ENCODE measurements at places on chromosomes 12 and 14.
A peak's percentile ranks its signal among the peaks of the same experiment; 100 is the strongest.

DNA sequence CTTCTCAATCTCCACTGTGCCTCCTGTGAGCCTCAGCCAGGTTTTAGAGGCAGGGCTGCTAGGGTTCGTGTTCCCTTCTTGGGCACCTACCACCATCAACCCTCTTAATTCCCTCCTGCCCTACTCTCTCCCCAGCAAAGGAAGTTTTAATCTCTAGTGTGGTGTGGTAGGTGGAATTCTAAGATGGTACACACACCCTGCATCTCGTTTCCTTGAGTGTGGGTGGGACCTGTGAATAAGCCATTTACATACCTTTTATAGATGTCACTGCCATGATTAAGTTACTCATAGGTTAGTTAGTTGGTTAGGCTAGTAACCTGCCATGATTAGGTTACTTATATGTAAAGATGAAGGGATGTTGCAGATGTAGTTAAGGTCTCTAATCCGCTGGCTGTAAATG lies 114.8 kb upstream of the VRK1 start:
- no peak for DNase-seq
- H3K4me1 ChIP-seq, result no peaks in the 10 kb centered on the region
- no peak overlapping the region for H3K27ac ChIP-seq

GRCh38 chr14:99749142-99749541 lies 44.1 kb upstream of the EML1 start:
- DNase-seq, result no peak
- no peak overlapping the region for H3K4me3 ChIP-seq
- H3K36me3 ChIP-seq, result no peaks in the 10 kb centered on the region
- no peak overlapping the region for H3K27ac ChIP-seq
- peaks cover 18% of the 10 kb centered on the region for H3K27me3 ChIP-seq

GRCh38 chr14:68137704-68138619 lies 318.4 kb downstream of the RAD51B start:
- H3K4me1 ChIP-seq, result peaks cover 19% of the 10 kb centered on the region
- peak overlapping the region; percentile 90 for H3K27ac ChIP-seq
- H3K36me3 ChIP-seq, result no peaks in the 10 kb centered on the region
- H3K27me3 ChIP-seq, result no peaks in the 10 kb centered on the region
- peak; percentile 82 for DNase-seq

DNA sequence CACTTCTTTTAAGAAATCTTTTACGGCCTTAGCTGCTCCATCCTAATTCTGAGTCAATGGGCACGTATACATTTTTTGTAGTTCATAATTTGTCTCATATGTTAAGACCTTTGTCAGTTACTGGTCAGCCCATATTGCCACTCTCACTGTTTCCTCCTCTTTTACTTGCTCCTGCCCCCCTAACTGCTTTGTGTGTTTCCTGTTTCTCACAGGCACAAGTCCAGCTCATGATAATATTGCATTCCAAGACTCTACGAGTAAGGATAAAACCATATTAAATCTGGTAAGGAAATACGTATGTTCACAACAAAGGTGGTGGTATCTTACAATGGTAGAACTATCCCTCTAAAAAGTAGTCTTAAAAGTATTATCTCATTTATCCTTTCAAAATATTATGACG lies 111.7 kb downstream of the DNAI7 start:
- no peaks in the 10 kb centered on the region for H3K36me3 ChIP-seq
- no peak overlapping the region for H3K27ac ChIP-seq
- no peaks in the 10 kb centered on the region for H3K27me3 ChIP-seq
- H3K4me3 ChIP-seq, result no peak overlapping the region
- no peak for DNase-seq

DNA sequence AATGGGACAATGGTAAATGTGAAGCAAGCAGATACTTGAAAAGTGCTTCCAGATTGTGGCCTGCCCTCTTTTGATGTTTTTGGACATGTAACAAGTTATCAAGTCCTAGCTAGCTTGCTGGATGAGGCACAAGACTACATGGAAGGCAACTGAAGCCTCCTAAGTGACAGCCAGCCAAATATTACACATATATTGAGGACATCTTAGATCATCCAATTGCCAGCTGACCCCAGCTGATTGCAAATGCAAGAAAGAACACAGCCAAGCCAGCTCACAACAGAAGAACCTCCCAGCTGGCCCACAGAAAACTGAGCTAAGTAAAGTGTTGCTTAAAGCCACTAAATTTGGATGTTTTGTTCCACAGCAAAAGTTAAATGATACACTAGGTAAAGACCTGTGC lies 156.9 kb downstream of the SRGAP1 start:
- no peak overlapping the region for H3K4me3 ChIP-seq
- H3K36me3 ChIP-seq, result peaks cover 33% of the 10 kb centered on the region
- H3K27me3 ChIP-seq, result no peaks in the 10 kb centered on the region
- no peak for DNase-seq

DNA sequence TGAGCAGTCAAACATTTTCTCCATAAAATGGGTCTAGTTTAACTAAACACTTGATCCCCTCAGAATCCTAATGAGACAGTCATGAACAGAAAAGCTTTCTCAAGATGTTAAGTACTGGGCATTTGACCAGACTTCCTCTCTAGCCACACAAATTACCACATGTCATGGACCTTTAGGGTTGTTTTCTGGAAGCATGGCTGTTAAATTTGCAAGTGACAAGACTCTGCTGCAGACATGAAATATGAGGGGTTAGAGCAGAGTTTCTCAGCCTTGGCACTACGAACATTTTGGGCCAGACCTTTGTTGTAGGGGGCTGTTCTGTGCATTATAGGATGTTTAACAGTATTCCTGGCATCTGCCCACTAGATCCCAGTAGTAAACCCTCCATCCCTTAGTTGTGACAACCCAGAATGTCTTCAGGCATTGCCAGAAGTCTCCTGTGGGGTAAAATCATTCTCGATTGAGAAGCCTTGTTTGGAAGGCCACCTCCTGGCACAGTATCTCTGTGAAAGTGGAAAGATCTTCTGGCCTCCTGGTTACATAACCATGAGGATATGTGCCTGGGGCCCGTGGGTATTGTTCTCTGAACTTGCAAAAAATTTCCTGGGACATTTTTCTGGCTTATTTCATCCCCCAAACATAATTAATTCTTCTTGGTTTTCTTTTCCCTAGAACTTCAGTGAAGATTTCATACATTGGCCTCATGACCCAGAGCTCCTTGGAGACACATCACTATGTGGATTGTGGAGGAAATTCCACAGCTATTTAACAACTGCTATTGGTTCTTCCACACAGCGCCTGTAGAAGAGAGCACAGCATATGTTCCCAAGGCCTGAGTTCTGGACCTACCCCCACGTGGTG lies 4.3 kb downstream of the TMEM106C start:
- H3K36me3 ChIP-seq, result peaks cover 65% of the 10 kb centered on the region
- DNase-seq, result no peak
- H3K4me3 ChIP-seq, result no peak overlapping the region
- H3K4me1 ChIP-seq, result peaks cover 3% of the 10 kb centered on the region
- H3K27ac ChIP-seq, result no peak overlapping the region
- H3K27me3 ChIP-seq, result no peaks in the 10 kb centered on the region

DNA sequence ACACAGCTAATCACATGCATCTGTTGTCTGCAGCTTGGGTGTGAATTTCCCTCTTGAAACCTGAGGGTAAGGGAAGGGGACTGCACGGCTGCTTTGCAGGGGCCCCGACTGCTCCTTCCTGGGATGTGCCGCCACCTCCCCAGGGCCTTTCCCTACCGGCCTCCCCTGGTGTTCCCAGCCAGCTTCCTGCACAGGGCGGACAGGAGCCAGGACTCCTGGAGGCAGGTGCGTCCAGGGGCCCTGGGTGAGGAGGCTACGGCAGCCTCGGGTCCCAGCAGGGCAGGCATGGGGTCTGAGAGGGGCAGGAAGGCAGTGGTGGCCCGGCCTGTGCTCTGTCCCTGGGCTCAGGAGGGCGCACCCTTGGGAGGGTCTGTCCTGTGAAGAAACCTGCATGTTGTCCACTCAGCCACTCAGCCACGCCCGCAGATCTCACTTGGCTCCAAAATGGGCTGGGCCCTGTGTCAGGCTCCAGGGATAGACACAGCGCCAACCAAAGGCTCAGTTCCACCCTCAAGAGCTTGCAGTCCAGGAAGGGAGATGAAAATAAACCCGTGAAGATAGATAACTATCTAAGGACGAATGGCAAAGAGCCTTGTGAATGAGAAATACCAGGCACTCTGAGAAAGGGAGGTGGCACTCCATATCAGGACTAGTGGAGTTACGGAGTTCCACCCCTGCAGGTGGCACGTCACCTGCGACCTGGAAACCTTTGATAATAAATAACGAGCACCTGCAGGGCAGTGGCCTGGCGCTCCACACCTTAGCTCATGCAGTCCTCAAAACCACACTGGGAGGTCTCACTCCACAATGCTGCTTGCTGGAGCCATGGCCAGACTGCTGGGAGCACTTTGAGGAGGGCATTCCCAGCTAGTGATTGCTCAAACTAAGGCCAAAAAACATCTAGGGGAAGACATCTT lies 427.4 kb downstream of the AACS start:
- H3K36me3 ChIP-seq, result peaks cover 3% of the 10 kb centered on the region
- H3K27ac ChIP-seq, result no peak overlapping the region
- no peak for DNase-seq
- H3K4me3 ChIP-seq, result no peak overlapping the region

- H3K27me3 ChIP-seq, result no peaks in the 10 kb centered on the region
- H3K36me3 ChIP-seq, result no peaks in the 10 kb centered on the region
- DNase-seq, result no peak
- no peaks in the 10 kb centered on the region for H3K4me1 ChIP-seq
Measured at GRCh38 chr14:34036319-34036766, 85.5 kb upstream of the EGLN3 start.

DNA sequence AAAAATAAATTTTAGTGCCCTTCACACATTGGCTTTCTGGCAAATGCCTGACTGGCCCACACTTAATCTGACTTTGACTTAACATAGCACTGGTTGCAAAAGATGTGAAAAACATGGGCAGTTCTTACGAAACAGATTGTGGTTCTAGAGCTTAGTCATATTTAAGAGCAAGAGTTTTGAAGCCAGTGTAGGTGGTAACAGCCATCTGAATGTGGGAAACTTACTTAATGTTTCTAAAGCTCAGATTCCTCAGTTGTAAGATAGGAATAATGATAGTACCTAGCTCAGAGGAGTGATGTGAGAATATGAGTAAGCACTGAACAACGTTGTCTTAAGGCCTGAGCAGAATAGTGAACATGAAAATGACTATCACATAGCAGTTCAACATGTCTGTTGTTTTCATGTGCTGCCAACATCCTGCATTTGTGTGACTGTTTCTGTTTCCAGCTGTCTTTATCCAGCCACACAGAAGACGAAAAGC lies 262.7 kb downstream of the SYT1 start:
- DNase-seq, result no peak
- H3K4me3 ChIP-seq, result no peak overlapping the region
- no peaks in the 10 kb centered on the region for H3K27me3 ChIP-seq
- no peaks in the 10 kb centered on the region for H3K36me3 ChIP-seq
- H3K27ac ChIP-seq, result no peak overlapping the region

- H3K4me1 ChIP-seq, result peaks cover 6% of the 10 kb centered on the region
- no peak overlapping the region for H3K4me3 ChIP-seq
- no peaks in the 10 kb centered on the region for H3K36me3 ChIP-seq
- no peak for DNase-seq
- H3K27ac ChIP-seq, result no peak overlapping the region
Measured at GRCh38 chr14:33773205-33774030, 177.5 kb downstream of the EGLN3 start.

DNA sequence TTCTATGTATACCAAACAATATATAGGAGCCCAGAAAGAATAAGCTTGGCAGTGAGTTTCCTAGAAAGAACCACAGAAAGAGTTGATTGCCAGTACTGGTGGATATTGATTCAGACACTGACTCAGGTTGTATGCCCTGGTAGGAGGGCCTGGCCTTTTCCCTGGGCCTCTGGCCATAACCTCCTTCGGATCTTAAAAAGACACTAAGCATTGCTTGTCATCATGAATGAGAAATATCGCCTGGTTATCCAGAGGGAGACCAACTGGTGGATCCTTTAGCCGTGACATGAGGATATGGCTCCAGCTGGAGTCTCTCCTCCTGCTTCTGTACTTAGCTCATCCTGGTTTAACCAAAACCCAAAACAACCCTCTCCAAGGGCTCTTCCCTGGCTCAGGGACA lies 231.5 kb downstream of the MSRB3 start:
- H3K36me3 ChIP-seq, result no peaks in the 10 kb centered on the region
- H3K4me3 ChIP-seq, result no peak overlapping the region
- peaks cover 28% of the 10 kb centered on the region for H3K4me1 ChIP-seq
- H3K27ac ChIP-seq, result no peak overlapping the region

GRCh38 chr12:46267575-46267824 lies 1.3 kb downstream of the SLC38A1 start:
- H3K27ac ChIP-seq, result peak overlapping the region; percentile 89
- H3K27me3 ChIP-seq, result peaks cover 22% of the 10 kb centered on the region
- no peak for DNase-seq
- H3K36me3 ChIP-seq, result no peaks in the 10 kb centered on the region

GRCh38 chr12:53975479-53976152 lies 862 bp upstream of the HOTAIR start:
- no peaks in the 10 kb centered on the region for H3K36me3 ChIP-seq
- H3K4me1 ChIP-seq, result no peaks in the 10 kb centered on the region
- no peak for DNase-seq
- H3K27ac ChIP-seq, result no peak overlapping the region

- H3K4me3 ChIP-seq, result no peak overlapping the region
- no peaks in the 10 kb centered on the region for H3K4me1 ChIP-seq
- H3K36me3 ChIP-seq, result peaks cover 78% of the 10 kb centered on the region
- no peak for DNase-seq
- H3K27ac ChIP-seq, result no peak overlapping the region
Measured at GRCh38 chr12:123165537-123165936, 14.6 kb upstream of the PITPNM2 start.

GRCh38 chr12:19988459-19988873 lies 379.9 kb upstream of the PDE3A start:
- no peak overlapping the region for H3K4me3 ChIP-seq
- H3K4me1 ChIP-seq, result peaks cover 5% of the 10 kb centered on the region
- H3K27ac ChIP-seq, result no peak overlapping the region
- DNase-seq, result no peak

GRCh38 chr12:66033151-66033550 lies 97.4 kb downstream of the LLPH start:
- H3K4me1 ChIP-seq, result no peaks in the 10 kb centered on the region
- no peak overlapping the region for H3K27ac ChIP-seq
- H3K36me3 ChIP-seq, result no peaks in the 10 kb centered on the region
- H3K27me3 ChIP-seq, result no peaks in the 10 kb centered on the region
- no peak for DNase-seq
- no peak overlapping the region for H3K4me3 ChIP-seq

GRCh38 chr12:94504386-94504785 lies 44.7 kb upstream of the CEP83 start:
- H3K27me3 ChIP-seq, result no peaks in the 10 kb centered on the region
- H3K4me3 ChIP-seq, result no peak overlapping the region
- no peaks in the 10 kb centered on the region for H3K4me1 ChIP-seq
- DNase-seq, result no peak
- H3K27ac ChIP-seq, result no peak overlapping the region

DNA sequence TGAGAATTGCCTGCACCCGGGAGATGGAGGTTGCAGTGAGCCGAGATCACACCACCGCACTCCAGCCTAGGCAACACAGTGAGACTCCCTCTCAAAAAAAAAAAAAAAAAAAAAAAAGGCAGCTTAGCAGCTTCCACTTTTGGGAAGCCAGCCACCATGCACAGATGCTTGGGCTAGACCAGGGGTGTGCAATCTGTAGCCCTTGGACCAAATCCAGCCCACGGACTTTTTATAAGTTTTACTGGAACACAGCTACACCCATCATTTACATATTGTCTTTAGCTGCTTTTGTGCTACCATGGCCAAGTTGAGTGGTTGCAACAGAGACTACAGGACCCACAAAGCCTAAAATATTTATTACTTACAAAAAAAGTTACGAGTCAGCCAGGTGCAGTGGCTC lies 6.7 kb downstream of the CIT start:
- H3K36me3 ChIP-seq, result peaks cover 41% of the 10 kb centered on the region
- DNase-seq, result no peak
- no peaks in the 10 kb centered on the region for H3K27me3 ChIP-seq
- no peaks in the 10 kb centered on the region for H3K4me1 ChIP-seq
- no peak overlapping the region for H3K27ac ChIP-seq

Data from neuronal stem cell (in vitro differentiated cells).